Hematopoietic multipotent progenitor cell treated with erythropoietin and hydrocortisone succinate and interleukin-3 and kit ligand, for 15 days (in vitro differentiated cells): ENCODE measurements at places on chromosomes 13 and 19.

GRCh38 chr13:39347926-39348901, 254.8 kb downstream of the LHFPL6 start:
- peak; percentile 15 for DNase-seq

- no peak for DNase-seq
These were observed 190.0 kb downstream of the MZT1 start for GRCh38 chr13:72537395-72537780.

GRCh38 chr13:92682832-92683517, 543.6 kb upstream of the GPC6 start:
- DNase-seq, result no peak

DNA sequence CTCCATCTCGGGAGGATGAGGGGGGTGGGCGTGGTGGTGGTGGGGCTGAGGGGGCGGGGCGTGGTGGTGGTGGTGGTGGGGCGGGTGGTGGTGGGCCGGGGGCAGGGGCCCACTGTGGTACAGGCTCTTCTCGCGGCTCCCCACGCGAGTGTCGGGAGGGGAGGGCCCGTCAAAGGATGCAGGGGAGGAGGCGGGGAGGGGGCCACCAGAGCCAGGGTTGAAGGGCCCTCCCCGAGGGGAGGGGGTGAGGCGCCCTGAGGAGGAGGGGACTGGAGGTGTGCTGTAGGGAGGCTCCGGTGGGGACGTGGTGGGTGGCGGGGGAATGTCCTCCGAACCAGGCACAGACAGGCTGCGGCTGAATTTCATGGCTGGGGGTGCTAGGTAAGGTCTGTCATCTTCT, 19.6 kb downstream of the C19orf81 start:
- DNase-seq, result no peak

- DNase-seq, result no peak
These were observed 14.6 kb downstream of the ACER1 start for GRCh38 chr19:6318772-6319171.

DNA sequence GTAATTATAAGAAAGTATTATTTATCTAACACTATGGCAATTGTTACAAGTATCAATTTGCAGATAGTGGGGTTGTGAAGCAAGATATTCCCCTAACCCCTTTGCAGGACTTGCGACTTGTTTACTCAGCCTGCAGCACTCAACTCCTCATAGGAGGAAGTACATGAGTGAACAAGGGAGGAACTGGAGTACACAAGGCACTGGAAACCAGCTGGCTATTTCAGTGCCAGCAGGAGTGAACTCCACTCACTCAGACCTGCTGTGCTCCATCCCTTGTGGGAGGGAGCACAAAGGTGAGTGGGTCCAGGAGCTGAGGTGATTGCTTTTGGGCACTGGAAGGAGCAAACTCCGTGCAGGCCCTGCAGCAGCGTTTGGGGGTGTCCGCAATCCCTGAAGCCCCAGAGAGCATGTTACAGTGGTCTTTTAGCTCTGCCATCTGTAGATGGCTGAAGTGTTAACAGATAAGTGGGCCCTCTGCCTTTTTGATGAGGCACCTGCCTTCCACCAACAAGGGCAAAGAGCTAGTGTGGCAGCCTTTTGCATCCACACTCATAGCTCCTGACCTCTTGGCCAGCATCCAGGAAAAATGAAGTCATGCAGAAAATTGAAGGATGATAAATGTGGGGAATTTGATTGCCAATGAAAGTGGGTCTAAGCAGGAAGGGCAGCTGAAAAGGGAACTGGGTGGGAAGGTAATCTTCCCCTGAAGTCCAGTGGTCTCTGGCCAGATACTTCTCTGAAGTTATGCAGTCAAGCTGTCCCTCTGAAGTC, 802.2 kb upstream of the MIR17HG start:
- DNase-seq, result no peak

- no peak for DNase-seq
These were observed 64.2 kb upstream of the UBAC2 start for GRCh38 chr13:99136427-99136954.

GRCh38 chr19:30325676-30326392, 46.4 kb upstream of the ZNF536 start:
- no peak for DNase-seq

DNA sequence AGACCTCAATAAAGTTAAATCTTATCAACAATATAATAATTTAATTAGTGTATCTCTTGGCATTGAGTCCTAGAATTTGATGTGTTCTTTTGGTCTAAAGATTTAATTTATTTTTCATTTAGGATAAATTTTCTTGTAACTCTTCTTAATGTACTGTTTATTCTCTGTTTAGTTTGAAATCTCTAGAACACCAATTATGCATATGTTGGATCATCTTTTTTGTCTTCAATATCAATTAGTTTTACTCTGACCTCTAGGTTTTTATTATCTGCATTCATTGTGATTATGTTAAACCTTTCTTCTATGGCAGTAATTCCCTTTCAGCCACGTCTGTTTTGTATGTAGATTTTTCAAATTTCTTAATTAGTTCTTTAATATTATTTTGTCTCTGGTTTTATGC, 93.8 kb upstream of the ARHGEF7 start:
- DNase-seq, result no peak

DNA sequence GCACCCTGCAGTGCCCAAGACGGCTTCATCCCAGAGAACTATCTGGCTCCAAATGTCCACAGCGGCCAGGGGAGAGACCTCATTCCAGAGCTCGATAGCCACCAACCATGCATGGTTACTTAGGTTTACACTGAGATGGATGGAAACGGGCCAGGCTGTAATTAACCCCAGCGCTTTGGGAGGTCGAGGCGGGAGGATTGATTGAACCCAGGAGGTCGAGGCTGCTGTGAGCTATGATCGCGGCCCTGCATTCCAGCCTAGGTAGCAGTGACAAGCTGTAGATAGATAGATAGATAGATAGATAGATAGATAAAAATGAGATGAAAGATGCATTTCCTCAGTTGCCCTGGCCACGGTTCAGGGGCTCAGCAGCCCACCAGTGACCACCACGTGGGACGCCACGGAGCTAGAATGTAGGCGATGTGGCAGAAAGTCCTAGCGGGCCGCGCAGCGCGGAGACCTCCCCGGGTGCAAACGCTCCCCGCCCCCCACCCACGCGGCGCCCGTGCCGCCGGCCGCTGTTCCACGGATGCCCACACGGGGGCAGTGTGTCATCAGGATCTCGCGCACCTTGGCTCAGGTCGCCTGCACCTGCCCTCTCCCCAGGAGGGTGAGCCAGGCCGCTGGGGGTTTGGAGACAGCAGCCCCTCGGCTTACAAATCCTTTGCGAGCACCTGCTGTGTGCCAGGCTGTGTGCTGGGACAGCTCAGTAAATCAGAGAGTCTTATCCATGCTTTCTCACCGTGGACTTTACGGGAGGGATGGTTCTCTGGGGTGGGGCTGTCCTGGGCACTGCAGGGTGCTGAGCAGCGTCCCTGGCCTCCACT, 13.5 kb upstream of the TLE5 start:
- peak; percentile 66 for DNase-seq

DNA sequence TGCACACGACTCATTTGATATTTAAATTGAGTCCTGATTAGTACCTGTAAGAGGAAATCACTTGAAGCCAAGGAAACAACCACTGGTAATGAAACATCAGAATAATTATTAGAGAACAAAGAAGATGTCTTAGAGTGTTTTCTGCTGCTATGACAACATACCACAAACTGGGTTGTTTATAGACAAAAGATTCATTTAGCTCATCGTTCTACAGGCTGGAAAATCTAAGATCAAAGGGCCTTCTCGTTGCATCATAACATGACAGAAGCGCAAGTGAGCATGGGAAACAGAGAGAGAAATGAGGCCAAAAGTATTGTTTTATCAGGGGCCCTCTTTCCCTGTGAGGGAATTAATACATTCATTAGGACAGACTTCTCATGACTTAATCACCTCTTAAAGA, 1024.0 kb upstream of the PCDH9 start:
- no peak for DNase-seq

DNA sequence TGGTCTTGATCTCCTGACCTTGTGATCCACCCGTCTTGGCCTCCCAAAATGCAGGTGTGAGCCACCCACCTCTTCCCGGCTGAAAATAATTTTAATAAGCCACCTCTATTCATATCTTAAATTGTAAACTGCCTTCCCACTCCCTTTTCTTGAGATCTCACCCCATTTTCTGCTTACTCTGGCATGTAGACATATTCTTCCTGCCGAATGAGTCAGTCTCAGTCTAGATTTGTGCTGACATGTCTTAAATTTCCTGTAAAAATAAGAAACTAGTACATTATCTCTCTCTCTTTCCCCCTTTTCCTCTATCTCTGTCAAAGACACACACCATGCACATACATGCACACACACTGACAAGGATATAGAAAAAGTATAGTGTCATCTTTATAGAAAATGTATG, 60.9 kb downstream of the THSD1 start:
- DNase-seq, result no peak

DNA sequence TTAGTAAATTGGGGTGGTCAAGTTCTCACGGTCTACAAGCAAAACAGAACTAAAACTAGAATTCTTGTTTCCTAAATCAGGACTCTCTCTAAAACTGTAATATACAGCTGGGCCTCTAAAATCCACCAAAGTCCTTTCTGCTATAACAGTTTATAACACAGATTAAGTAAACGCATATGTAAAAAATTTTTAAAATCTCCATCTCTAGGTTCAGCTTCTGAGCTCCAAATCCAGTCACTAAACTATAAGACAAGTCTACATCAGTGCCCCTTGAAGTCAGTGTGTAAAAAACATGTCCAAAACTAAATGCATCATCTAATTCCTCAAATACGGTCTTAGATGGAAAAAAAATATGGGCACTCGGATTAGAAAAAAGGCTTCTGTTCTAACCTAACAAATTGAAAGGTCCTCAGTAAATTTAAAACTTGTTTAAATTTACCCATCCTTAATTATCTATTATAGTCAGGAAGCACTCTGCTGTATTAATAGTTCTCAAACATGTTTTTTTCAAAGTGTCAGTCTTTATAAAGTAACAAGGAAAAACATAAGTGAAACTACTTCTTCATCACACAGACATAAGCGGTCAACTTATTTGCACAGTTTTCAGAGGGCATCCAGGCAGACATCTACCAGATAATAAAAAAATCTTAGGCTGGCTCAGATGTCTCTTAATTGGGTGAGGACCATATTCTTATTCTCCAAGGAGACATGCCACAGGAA, 33.6 kb downstream of the ELF1 start:
- DNase-seq, result no peak

DNA sequence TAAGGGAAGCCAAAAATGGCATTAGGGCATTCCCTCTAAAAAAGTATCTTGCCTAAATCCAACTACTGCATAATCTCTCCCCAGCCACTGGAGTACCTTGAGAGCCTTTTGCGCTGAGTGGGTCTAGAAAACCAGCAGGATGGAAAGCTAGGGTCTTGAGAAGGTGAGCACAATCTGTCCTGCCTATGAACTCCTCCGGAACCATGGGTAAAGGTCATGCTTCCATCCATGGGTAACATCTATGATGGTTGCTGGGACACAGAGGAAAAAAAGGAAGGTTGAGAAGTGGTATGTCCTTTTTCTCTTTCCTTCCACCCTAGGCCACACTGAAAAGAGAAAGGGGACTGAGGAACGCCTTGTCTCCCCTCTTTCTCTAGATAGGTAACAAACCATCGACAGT, 52.4 kb downstream of the ZNF676 start:
- DNase-seq, result no peak

- no peak for DNase-seq
These were observed 13.5 kb upstream of the PLA2G4C start for GRCh38 chr19:48123907-48124651.

DNA sequence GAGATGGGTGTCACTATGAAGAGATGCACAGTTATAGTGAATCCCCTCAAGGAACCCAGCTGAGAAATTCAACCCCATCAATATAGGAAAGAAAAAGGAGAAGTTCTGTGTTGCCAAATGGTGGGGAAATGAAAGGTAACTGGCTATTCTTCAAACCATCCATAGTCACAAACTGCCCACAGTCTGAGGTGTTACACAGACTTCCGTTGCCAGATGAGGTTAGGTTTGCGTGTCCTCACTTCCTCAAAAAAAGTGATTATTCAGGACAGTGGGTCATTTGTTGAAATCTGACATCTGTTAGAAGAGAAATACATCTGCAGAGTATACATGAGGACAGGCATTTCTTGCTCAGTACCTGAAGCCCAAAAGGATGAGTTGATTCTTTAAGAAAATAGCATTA, 9.0 kb downstream of the SIGLEC5 start:
- DNase-seq, result no peak

GRCh38 chr13:111899714-111900389, 167.1 kb upstream of the SOX1 start:
- no peak for DNase-seq

DNA sequence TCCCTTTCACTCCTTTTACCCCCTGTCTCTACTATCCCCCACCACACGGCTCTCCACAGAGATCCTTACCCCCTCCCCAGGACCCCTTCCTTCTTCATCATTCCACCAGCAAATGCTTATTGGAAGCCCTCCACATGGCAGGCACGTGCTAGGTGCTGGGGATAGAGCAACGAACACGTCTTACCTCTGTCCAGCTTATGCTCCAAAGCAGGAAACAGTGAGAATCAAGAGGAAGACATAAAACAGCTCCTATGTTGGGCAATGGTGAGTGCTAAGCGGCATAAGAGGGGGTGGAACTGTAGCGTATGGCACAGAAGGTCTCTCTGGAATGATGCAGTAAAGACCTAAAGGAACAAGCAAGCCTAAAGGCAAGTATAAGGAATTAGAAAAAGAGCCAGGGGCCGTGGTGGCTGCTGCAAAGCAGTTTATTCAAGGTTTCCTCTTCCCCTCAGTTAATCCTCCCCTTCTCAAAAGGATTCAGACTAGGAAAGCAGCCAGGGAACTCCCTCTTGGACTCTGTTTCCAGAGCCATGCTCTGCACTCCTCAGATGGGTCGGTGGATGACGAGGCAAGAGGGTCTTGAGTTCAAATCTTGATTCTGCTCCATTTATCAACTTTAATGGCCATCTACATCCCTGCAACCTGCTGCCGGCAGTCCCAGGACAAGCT, 289.4 kb downstream of the FOXO1 start:
- DNase-seq, result no peak

DNA sequence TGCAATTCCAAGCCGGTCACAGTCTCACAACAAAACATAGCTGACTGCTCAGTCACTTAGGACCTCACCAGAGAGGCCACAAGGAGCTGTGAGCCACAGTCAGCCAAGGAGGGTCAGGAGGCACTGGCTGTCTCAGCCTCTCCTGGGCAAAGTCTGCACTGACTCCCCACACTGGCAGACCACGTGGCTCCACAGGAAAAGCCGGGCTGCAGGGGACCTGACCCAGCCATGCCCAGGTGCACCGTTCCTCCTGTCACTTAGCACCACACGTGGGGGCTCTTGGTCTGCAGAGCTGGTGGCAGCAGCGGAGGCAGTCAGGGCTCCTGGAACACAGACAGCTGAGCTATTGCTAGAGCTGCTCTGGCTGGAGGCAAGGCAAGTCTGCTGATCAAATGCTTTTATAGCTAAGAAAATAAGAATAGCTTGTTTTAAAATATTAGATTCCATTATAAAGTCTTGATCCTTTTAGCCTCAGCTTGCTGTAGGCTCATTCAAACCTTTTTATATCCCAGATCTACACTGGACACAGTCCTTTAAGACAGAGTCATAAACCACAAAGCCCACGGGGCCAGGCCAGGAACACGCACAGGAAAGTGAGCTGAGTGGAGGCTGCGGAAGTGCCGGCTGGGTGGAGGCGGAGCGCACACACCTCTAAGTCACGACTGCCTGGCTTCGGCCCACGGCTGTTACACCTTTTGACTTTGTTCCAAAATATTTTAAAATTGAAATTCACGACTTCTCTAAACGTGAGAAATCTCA, 744.1 kb downstream of the UQCRFS1 start:
- DNase-seq, result no peak
